ENCODE measurements at places on chromosomes 12 and 14. TPM values are rescaled to one million over a fixed set of nuclear protein-coding genes. Genes with fewer than 3 reads are reported as not detected.

ERBB3 gene
- 212 TPM for polyA plus RNA-seq

ST8SIA1 gene
- 11.6 TPM for polyA plus RNA-seq

GRCh38 chr12:130357241-130357640 lies 19.6 kb downstream of the PIWIL1 start:
- no peak for DNase-seq

- no peak for DNase-seq
These were observed 225.5 kb downstream of the CCDC91 start for GRCh38 chr12:28415755-28416154.

SRRM4 gene
- polyA plus RNA-seq, result 0.31 TPM

KRT83 gene
- polyA plus RNA-seq, result not detected

GRCh38 chr12:3453206-3453989 lies 37.6 kb upstream of the PRMT8 start:
- no peak for DNase-seq

TMEM132D gene
- polyA plus RNA-seq, result 1.2 TPM

- no peak for DNase-seq
These were observed 65.6 kb downstream of the FERMT2 start for GRCh38 chr14:52885230-52885629.

DNA sequence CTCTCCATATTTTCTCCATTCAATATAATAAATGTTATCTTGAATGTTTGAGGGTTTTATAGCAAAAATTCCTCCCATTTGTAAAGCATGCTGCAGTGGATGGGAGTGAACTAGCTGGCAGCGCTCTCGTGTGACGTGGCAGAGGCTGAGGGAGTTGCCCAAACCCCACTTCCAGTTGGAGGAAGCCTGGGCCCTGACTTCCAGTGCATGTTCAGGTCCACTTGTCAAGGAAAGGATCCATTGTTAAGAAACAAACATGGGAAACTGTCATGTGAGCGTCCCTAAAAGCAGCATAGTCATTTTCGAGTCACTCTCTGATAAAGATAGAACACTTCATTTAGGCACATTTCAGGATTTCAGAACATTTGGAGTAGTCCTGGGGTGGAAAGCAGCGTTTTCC lies 116.6 kb downstream of the SLC25A47 start:
- DNase-seq, result no peak

CACNA1C gene
- polyA plus RNA-seq, result 3.4 TPM

DNA sequence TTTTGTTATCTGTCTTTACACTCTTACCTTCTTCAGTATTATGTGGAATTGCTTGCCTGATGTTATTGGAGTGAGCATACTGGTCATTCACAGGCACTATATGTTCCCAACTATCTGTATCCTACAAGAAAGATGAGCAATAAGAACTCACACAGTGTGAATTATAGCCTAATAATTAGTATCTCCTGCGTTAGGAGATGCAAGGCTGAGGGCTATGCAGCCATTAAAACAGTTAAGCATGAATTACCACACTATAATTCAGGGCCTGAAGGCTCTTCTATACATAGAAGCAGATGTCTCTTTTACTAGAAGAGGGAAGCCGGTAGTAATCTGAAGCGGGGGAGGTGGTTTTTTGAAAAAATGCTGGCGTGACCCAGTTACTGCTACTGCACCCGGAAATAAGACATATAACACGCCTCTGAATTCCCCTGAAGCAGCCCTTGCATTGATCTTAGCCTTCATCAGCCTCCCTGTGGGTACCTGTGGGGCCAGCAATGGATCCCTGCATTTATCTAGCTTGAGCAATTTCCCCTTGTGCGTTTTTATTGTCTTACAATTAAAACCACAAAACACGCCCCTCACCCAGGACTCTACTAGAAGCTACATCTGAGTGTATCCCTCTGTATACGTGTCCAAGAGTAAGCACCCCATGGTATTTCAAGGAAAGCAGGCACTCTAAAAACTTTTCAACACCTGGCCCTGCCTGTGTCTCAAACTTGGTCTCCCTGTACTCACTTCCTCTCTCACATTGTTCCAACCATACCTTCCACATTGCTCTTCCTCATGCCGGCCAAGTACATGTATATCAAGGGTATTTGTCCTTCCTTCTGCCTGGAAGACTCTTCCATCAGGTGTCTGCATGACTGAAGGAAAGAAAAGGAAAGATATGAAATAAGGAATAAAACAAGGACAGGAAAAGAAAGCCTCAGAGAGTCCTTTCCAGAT lies 210.9 kb upstream of the ARID2 start:
- DNase-seq, result no peak

ADGRD1 gene
- polyA plus RNA-seq, result 9.3 TPM

DNA sequence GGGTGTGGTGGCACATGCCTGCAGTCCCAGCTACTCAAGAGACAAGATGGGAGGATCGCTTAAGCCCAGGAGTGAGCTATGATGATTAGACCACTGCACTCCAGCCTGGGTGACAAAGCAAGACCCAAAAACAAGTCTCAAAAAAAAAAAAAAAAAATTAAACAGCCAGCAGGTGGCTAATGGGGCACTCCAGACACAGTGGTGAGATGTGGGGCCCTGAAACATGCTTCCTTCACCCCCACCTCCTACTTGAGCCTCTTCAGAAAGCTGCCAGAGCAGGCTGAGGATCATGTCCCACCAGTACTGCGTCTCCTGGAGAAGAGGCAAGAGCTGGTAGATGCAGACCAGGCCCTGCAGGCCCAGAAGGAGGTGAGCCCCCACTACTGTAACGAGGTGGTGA lies 2.1 kb downstream of the CFAP73 start:
- DNase-seq, result no peak

GRCh38 chr14:95043314-95043713 lies 114.0 kb downstream of the DICER1 start:
- no peak for DNase-seq

- no peak for DNase-seq
These were observed 359.8 kb downstream of the FOXG1 start for GRCh38 chr14:29126361-29126760.

- peak; percentile 57 for DNase-seq
These were observed 182.9 kb upstream of the FAR2 start for GRCh38 chr12:28966046-28966780.

GRCh38 chr14:24513009-24513408 lies 4.9 kb upstream of the CMA1 start:
- DNase-seq, result no peak

DNA sequence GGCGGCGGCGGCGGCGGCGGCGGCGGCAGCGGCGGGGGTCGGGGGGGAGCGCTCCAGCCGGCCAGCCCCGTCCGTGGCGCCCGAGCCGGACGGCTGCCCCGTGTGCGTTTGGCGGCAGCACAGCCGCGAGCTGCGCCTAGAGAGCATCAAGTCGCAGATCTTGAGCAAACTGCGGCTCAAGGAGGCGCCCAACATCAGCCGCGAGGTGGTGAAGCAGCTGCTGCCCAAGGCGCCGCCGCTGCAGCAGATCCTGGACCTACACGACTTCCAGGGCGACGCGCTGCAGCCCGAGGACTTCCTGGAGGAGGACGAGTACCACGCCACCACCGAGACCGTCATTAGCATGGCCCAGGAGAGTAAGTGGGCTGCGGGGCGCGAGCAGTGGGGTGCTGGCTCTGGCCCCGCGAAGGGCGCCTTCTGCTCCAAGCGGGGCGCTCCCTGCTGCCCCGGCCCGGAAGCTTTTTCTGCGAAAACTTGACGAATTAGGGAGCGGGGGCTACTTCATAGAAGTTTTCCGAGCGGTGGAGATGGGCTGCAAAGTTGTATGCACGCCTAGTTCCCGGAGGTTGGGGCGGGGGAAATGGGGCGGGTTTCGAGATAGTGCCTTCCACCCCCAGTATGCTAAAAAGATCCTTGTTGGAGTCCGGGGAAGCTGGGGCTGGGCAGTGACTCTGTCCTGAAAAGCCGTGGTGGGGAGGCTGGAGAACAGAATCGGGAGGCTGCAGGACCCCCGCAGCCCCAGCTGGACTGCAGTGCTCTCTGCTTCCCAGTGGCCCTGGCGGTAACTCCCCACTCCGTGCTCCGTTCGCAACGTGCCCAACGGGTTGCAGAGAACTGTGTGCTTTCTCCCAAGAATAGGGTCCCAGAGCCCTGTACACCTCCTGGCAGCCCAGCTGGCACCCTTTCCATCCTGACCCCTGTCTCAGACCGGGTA lies 751 bp downstream of the GDF11 start:
- peak; percentile 63 for DNase-seq

DPY19L2 gene
- 11.2 TPM for polyA plus RNA-seq

DNA sequence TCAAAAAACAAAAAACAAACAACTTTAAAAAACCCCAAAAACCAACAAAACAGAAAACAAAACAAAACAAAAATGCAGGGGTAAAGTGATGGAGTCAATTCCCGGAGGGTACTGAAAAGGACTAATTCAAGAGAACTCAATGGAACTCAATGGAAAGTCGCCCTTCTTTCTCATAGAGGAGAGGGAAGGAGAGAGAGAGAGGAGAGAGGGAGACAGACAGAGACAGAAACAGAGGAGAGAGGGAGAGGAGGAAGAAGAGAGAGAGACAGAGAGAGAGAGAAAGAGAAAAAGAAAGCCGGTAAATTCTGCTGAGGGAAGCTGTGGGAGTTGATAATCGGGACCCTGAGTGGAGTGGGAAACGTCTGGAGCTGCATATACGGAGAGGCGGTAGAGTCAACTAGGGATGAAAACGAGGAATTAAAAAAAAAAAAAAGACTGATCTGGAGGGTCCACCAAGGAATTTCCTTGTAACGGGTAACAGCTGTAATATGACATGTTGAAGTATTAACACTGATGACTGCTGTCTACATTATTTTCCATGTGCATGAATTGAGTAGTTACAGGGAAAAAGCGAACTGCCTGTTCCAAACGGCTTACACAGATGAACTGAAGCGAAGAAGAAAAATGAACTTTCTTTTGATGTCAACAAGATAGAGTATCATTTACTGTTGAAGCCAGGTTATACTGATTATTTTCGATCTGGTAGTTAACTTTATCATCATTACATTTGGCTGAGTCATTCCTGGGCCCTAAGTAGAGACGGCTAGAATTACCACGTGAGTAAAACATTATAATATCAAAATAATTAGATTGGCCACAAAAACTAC lies 934 bp upstream of the ZC2HC1C start:
- peak; percentile 49 for DNase-seq

DNA sequence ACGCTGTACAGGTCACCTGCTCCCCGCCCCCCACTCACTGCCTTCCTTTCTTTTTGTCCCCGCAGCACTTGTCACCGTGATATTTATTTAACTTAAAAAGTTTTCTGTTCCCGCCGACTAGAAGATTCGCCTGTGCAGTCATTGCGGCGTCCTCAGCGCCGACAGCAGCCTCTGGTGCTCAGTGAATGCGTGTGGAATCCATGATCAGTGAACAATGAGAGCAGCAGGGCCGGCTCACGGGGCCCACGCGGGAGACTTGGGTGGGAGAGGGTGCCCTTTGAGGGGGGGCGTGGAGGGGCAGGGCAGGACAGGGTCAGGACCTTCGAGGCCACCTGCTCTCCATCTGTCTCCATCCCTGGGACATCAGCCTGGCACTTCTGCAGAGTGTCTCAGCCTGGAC lies 24.5 kb downstream of the BEGAIN start:
- no peak for DNase-seq

GRCh38 chr12:16384732-16385131 lies 37.3 kb downstream of the MGST1 start:
- no peak for DNase-seq

DNA sequence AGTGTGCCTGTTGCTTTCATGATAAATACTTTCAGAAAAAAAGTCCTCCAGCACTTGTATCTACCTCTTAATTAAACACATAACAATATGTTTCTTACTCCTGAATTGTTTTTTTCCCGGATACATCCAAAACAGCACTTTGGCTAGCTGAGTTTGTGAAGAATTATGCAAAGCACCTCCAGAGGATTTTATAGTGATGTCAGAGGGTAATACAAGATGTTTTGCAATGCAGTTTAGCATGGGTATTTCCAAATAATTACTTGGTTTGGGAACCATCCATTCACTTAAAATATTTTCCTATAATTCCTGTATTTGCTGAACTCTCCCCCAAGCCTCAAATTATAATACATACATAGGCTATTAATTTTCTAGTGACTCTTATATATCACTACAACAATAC lies 37.7 kb upstream of the DBX2 start:
- no peak for DNase-seq

SEL1L gene
- 32.6 TPM for polyA plus RNA-seq

MYO1H gene
- 0.25 TPM for polyA plus RNA-seq

LYZ gene
- 23.4 TPM for polyA plus RNA-seq

PPFIA2 gene
- polyA plus RNA-seq, result 1.3 TPM

GRCh38 chr12:117501076-117501869 lies 139.8 kb upstream of the NOS1 start:
- peak; percentile 28 for DNase-seq

DNA sequence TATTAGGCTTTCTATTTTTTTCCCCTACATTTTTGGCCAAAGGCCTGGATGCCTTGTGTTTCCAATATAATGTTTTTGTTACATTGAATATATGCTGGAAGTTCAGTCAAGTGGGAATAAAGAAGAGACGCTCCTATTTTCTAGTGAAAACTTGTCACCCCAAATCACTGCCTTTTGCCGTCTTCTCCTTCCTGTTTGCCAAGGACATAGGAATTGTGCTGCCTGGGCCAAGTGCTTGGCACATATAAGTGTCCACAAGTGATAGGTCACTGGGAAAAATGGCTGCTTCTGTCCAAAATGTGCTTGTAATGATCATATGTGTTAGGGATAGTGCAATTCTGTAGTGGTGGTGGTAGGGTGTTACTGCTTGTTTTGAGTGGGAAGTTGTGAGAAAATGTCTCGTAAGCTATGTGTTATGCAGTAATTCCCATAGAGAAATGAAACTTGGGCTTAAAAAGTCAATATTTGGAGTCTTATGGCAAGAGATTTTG lies 11.6 kb upstream of the KCNJ8 start:
- DNase-seq, result peak; percentile 52

DNA sequence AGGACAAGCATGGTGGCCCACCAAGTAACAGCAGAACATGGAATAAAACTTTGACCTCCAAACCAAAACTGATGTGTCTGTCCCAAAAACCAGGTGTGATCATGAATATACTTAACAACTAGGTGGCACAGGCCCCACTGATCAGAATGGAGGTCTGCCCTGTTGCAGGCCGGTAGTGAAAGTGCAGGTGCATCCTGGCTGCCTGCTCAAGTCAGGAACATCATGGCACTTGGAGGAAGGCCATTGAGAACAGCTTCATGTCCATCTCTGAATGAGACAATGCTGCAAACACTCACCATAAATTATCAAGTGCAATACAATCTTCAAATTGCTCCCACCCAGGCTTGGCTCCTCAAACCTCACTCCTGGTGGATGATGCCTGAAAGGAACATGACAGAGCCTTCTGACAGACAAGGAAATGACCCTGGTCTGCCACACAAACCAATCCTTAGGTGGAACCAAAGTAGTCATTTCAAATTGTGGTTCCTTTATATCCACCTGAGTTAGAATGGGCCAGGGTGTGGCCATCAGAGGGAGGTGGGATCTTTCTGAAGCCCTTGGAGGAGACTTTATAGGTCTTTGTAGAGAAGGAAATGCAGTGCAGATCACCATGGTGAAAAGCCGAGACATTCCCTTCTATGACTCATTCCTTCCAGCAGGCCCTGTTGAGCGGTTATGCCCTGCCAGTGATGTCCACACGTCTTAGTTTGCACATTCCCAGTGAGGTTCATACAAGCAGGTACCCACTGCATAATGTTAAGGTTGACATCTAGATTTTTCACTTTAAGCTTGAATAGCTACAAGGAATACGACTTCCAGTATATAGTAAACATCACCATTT lies 36.0 kb downstream of the EGLN3 start:
- DNase-seq, result no peak

Measured in hindlimb muscle (tissue), 1 donor.